GM23338 (cell line): ENCODE measurements at places on chromosomes 1 and 21.

DNA sequence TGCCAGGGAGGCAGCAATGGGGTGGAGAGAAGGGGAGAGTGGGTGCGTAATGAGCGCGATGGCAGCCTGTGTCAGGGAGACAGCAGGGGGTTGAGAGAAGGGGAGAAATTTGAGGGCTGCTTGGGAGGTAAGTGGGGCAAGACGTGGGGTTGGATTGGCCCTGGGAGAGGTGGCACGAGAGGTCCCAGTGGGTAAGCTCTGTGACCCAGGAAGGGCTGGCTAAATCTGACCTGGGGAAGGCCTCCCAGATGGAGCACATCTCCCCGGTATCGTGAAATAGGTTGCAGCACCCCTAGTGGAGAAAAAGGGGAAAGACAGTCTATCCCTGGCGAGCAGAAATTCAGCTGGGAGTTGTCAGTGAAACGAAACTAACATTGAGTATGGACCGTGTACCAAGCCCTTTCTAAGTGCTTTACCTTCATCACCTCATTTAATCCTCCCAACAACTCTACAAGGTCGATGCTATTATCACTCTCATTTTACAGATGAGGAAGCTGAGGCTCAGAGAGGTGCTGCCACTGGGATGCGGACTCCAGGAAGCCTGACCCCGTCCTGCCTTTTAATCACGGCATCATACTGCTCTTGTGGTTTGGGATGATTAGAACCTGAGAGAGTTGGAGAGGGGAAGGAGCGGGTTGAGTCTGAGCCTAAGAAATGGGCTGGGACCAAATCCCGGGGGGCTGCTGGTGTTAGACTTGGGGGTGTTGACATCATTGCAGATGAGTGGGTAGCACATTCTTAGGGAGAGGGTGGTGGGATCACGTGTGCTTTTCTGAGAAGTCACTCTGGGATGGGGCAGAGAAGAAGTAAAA lies 56.6 kb upstream of the RPL11 start:
- DNase-seq, result peak; percentile 77

- DNase-seq, result peak; percentile 87
Observed at GRCh38 chr1:13828454-13829151, 128.6 kb downstream of the PRDM2 start.

DNA sequence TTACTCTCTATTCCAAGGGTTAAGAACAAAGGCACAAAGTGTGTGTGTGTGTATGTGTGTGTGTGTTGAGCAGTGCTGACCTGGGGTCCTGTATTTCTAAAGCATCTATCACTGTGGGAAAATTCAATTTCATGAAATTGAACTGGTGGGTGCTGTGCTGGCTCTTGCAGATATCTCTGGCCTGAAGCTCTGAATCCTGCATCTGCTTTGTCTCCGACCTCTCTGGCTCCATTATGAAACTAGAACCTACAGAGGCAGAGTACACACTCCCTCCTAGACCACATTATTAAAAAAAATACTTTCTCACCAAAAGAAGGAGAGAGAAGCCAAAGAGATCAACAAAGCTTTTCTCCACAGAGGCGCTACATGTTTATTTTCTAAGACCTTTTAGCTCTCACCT lies 88.4 kb upstream of the PDE4B start:
- no peak for DNase-seq

GRCh38 chr1:88401313-88401712 lies 282.8 kb upstream of the PKN2 start:
- no peak for DNase-seq

GRCh38 chr1:54410359-54410758 lies 4.2 kb upstream of the SSBP3 start:
- DNase-seq, result no peak

- DNase-seq, result peak; percentile 88
Observed at GRCh38 chr1:70034403-70034802, 171.0 kb downstream of the LRRC40 start.

- DNase-seq, result no peak
Observed at GRCh38 chr1:68140536-68140935, 90.1 kb upstream of the DIRAS3 start.

DNA sequence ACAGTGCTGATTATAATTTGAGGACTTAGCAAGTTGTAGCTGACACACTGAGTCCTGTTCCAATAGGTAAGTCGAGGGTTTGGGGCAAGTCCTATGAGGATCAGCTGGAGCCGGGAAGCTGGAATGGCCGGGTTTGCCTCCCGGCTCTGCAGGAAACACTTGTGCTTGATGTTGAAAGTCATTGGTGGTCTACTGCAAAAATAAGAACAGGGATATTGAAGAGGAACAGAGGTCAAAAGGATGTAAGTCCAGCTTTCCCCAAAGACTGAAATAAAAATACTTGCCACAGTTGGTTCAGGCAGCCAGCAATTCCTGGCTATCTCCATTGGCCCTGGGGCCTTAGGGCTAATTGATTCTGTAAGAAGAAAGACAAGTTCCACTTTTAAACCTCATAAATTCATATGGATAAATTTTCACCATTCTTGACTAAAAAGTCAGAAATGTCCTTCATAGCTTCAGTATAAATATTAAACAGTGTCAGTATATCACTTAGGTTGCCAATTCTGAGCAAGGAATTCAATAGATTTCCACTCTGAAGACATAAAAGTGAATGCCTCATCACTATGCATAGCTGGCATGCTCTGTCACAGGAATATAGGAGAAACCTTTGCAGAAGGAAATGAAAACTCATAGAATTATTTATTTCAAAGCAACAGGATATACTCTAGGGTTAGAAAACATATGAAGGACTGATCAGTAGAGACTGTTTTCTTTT lies 165.2 kb downstream of the AK5 start:
- DNase-seq, result no peak

DNA sequence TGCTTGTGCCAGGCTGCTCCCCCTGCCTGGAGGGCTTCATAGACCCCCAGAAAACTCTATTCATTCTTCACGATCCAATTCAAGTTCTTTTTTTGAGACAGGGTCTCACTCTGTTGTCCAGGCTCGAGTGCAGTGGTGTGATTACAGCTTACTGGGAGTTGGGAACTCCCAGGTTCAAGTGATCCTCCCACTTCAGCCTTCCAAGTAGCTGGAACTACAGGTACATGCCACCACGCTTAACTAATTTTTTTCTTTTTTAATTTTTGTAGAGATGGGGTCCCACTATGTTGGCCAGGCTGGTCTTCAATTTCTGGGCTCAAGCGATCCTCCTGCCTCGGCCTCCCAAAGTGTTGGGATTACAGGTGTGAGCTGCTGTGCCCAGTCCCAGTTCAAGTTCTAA lies 4.3 kb downstream of the STK40 start:
- DNase-seq, result no peak

- DNase-seq, result no peak
Observed at GRCh38 chr1:214739621-214740238, 136.7 kb downstream of the CENPF start.

DNA sequence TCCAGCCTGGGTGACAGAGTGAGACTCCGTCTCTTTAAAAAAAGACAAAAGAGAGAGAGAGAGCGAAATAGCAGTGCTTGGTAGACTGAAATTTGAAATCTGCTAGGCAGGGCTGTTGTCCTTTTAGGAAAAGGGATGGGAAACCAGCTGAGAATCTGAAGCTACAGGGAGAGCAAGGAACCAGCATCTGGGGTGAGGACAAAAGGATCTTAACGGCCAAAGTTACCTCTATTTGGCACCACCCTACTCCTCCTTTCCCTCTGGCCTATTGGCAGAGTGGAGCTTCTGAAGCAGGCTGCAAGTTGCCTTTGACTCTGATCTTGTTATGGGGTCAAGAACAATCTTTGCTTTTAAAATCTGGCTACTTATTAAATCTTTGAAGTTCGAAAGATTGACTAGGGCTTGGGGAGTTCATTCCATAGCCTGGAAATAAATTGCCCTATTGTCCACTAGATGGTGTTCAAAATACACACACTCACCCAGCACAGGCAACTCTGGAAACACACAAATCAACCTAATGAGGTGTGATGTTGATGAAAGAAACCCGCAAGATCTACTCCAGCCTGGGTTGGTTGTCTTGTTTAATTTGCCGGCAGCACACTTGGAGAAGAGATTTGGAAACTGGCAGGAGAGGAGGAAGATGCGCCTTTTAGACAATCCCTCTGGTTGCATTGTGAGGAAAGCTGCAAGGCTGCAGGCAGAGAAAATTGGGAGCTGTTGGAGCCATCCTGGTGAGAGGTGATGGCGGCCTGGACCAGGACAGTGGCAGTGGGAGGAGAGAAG lies 16.5 kb upstream of the PARP1 start:
- DNase-seq, result peak; percentile 42

GRCh38 chr1:47656719-47657685 lies 219.2 kb downstream of the FOXD2 start:
- no peak for DNase-seq

DNA sequence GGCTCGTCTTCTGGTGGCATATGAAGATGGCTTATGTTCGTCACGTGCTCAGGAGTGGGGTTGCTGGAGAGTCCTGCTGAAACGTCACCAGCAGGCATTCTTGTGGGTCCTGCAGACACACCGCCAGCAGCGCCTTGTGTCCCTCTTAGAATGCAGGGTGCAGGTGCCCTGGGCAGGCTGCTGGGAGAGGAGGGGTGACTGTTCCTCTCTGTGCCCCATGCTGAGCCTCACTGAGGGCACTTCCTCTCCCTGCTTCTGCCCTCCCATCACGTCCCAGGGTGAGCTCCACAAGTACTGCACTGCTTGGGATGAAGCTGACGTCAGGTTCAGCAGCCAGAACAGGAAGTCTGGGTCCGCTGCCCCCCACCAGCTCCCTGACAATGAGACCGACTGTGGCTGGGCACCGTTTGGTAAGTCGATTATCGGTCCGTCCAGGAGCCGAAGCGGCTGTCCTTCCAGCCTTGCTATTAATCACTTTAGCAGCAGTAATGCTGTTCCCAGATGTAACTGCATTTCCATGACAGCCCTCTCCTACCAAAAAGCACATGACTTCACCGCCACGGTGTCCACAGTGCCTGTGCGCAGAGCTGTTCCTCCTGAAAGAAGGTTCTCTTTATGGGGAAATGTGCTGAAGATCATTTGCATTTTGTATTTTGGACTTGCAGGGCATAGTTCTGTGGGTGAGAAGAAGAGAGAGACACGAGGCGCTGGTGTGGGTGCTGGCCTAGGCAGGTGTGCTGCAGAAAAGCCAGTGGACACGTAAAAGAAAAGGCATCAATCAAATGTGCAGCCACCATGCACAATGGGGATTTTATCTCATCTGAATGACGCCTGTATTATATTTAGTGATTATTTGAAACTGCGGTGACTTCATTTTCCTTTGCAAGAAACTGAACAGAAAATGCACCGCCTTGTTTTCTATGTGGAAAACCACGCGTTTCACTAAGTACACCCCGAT lies 21.0 kb downstream of the SLC37A1 start:
- DNase-seq, result no peak

- no peak for DNase-seq
Observed at GRCh38 chr21:35342440-35342839, 293.3 kb upstream of the RUNX1 start.

- peak; percentile 56 for DNase-seq
Observed at GRCh38 chr1:165857046-165857801, 29.8 kb downstream of the UCK2 start.

DNA sequence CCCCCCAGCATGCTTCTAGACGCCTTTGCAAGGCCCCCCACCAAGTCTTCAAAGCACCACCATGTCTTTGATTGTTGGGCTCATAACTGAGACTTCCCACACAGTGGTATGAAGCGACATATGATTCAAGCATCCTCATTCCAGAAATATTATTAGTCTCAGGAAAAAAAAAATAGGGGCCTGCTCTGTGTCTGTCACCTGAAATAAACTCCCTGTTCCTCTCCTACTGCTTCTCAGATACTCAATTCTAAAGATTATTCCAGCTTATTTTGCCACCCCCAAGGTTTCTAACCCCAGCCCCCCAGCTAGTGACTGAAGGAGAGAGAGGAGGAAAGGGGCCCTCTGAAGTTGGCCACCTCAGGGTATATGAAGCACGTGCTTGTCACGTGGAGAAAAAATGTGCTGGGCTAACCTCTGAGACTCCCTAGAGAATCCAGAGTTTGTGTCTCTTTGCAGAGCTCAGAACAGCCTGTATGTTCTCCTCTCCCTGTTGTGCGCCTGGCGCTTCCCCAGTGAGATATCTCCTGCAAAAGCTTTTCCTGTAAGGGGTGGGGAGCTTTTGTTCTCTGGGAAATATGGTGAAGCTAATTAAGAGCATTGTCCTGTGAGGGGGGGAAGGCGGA lies 35.9 kb upstream of the RASAL2 start:
- peak; percentile 42 for DNase-seq
